GM19239 (cell line): ENCODE measurements at places on chromosomes 4 and X.

DNA sequence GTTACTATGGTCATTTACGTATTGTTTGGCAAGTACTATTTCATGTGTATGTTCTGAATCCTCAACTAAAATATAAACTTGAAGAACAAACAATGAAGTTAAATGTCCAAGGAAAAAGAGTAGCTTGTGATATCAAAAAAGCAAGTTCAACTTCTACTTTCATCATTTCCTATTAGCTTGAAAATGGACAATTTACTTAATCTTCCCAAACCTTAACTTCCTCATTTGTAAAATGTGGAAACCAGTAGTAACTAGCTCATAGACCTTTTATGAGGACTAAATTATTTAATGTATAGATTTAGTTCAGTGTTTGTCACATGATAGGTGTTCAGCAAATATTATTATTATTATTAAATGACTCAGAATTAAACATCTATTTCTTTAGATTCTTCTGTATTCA lies 276.8 kb upstream of the TET2 start:
- DNase-seq, result no peak

DNA sequence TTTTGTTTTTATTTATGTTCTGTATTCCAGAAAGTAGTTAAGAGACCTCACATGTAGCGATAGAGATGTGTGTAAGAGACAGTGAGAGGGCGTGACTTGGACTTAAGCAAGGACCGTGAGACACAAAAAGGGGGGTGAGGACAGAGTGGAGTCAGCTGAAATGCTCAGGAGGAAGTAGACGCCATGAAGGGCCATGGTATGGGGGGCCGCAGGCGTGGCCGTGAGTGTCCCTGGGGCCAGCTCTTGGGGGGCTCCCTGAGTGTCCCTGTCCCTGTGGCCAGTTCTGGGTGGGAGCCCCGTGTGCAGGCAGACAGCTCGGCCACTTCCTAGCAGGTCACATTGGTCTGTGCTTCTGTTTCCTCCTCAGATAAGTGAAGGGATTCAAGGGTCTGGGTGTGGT lies 23.0 kb upstream of the MSANTD1 start:
- DNase-seq, result no peak

GRCh38 chrX:1442724-1443367 lies 9.9 kb downstream of the ASMTL start:
- no peak for DNase-seq

DNA sequence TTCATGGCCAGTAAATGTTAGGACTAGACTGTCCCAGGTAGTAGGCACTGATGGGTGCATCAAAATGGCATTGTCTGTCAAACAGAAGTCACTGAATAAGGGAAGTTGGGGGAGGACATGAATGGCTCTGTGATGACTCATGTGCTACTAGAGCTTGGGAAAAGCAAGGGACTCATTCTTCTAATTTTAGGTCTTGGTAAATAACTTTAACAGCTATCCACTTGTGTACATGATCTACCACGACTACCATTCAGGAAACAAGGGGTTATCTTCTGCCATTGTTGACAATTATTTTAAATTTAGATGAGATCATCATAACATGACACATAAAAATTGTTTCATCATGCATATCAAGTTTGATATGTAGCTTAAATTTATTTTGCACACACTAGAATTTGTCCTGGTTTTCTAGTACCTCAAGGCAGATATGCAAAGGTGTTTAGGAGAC lies 6.3 kb downstream of the AREG start:
- no peak for DNase-seq

- no peak for DNase-seq
These were observed 35.4 kb upstream of the BCLAF3 start for GRCh38 chrX:20026278-20026677.

DNA sequence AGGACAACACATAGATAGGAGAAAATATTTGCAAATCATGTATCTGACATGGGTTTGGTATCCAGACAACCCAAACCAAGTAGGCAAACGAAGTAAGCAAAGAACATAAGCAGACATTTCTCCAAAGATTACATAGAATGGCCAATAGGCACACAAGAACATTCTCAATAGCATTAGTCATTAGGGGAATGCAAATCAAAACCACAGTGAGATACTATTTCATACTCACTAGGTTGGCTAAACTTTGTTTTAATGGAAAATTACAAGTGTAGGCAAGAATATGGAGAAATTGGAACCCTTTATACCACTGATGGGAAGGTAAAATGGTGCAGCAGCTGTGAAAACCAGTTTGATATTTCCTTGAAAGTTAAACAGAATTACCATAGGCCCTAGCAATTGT lies 74.7 kb downstream of the CHRNA9 start:
- DNase-seq, result no peak

- DNase-seq, result peak; percentile 17
These were observed 10.5 kb upstream of the ZCCHC13 start for GRCh38 chrX:74293343-74293946.

DNA sequence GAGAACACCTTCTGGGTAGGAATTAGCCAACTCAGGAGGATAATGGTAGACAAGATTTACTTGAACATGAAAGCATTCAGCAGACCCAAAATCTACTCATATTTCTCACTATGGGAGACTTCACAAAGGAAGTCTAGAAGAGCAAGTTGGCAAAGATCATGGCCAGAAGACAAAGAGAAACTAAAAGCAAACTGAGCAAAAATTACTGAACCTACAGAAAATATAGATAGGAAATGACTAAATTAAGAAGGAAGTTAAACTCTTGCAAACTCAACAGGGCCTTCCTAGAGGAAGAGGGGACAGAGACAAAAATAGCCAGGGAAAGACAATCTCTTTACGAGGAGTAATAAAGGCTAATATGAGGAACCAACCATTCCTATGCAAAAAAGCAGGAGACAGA lies 18.7 kb downstream of the CORIN start:
- DNase-seq, result no peak

DNA sequence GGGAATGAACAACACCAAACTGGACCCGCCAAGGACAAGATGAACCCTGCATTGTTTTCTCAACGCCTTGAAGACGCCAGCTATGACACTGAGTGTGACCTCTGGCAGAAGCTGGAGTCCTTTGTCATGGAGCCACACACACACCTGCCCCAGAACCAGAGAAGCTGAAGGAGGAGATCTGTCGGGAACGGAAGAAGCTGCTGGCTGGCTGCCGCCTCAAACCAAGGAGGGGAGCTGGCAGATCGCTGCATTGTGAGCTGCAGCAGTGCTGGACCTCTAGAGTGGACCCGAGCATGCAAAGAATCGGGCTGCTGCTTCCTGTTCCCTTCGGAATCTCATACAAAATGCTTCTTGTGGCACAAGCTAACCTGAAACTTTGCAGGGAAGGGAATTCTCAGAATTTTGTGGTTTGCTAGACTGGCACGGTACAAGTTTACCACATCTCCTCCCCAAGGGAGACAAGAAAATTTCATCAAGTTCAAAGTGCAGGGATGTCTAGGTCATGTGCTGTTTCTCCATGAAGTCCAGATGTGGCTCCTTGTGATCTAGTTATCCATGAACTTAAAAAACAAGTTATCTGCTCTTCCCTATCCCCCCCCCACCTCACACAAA lies 23.4 kb upstream of the GLRB start:
- no peak for DNase-seq

- DNase-seq, result no peak
These were observed 5.8 kb downstream of the SRD5A3 start for GRCh38 chr4:55351824-55352223.

DNA sequence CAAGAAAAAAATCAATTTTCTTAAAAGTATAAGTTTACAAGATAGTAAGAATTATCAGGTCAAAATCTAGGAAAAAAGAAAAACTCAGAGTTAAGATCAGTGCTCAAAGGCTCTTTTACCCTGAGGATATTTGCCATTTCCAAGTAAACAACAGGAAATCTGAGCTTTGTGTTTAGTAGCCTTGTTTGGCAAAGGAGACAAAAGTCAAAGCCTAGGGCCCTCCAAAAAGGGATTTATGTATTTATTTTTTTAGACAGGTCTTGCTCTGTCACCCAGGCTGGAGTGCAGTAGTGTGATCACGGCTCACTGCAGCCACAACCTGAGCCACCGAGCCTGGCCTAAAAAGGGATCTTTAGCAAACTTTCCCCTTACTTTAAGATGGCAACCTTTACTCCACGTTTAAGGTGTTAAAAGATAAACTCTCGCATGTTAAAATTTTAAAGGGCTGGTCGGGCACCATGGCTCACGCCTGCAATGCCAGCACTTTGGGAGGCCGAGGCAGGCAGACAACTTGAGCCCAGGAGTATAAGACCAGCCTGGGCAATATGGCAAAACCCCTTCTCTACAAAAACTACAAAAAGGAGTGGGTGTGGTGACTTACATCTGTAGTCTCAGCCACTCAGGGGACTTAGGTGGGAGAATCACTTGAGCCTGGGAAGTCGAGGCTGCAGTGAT lies 21.3 kb upstream of the OPHN1 start:
- DNase-seq, result no peak

GRCh38 chr4:133866328-133866699 lies 335.3 kb downstream of the PABPC4L start:
- no peak for DNase-seq

GRCh38 chr4:10179957-10180602 lies 63.5 kb upstream of the WDR1 start:
- no peak for DNase-seq

DNA sequence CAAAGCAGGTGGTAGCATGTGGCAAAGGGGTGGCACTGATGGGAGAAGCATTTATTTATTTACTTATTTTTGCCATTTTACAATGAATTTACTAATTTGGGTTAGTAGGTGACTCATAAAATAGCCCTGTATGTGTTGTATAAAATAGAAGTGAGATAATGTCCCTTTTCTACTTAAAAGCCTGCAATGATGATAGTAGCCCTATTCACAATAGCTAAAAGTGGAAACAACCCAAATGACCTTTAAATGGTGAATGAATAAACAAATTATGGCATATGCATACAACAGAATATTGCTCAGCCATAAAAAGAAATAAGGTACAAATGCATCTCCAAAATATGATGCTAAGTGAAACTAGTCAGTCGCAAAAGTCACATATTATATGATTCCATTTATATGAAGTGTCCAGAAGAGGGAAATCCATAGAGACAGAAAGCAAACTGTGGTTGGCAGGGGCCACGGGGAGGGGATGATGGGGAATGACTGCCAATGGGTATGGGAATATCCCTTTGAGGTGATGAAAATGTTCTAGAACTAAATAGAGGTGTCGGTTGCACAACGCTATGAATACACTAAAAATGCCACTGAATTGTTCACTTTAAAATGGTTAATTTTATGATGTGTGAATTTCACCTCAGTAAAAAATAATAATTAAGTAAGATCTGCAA lies 35.8 kb upstream of the FAM9C start:
- DNase-seq, result no peak

DNA sequence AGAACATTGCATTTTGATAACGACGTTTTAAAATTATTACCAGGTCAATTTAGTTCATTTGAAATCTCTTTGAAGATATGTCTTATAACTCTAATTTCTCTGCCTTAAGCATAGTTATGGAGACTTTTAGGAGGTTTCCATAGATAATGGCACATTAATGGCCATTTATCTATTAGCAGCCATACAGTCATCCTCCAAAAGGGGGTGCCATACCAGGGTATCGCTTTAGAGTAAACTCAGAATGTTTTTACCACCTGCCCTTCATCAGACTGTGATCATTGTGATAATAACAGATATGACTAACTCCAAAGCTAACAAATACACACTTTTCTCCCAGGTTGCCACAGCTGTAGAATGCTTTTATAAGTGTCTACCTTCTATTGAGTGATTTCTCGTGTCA lies 461.5 kb downstream of the FSTL5 start:
- no peak for DNase-seq

- DNase-seq, result no peak
These were observed 4.6 kb downstream of the ZNF185 start for GRCh38 chrX:152902502-152902820.
